ENCODE measurements at places on chromosomes 3 and 15.

- DNase-seq: no peak
Measured at GRCh38 chr3:179174316-179174715, 26.2 kb downstream of the PIK3CA start.

GRCh38 chr3:156187146-156187769 is 66.9 kb downstream of the KCNAB1 start:
- DNase-seq: no peak

- DNase-seq: no peak
Measured at GRCh38 chr3:160413613-160414248, 14.3 kb downstream of the SMC4 start.

- DNase-seq: no peak
Measured at GRCh38 chr3:104578558-104578957, 788.2 kb upstream of the ALCAM start.

GRCh38 chr3:188667926-188668325 is 503.8 kb upstream of the TPRG1 start:
- DNase-seq: no peak

DNA sequence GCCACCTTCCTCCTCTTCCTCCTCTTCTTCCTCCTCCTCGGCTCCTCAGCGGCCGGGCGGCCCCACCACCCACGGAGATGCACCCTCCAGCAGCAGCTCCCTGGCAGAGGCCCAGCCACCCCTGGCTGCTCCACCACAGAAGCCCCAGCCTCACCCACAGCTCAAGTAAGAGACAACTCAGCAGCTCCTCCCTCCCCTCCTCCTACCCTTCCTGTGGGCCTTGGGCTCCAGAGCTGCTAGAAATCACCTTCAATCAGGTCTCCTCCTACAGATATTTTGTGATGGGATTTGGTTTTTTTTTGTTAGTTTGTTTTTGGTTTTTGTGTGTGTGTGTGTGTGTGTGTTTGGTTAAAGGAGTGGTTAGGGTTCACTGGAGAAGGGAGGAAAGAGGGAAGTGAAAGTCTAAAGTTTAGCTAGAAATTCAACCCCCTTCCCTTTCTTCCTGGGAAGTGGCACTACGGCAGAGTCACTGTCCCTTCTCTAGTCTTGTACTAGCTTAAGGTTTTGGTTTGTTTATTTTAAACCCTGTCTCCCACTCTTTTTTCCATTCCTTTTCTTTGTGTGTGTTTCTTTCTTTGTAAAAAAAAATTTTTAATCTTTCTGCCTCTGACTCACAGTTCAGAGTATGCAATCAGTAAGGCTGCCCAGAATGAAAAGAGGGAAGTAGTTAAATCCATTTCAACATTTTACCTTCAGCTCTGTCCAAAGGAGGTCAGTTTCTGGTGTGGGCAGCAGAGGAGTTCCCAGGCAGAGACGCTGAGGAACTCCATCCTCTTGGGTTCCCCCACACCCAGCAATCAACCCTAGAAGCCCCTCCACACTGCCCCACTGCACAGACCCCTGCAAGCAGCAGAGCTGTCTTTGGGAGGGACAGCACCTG is 29.0 kb upstream of the TIMP4 start:
- DNase-seq: no peak

GRCh38 chr15:71713191-71713809 is 97.1 kb upstream of the NR2E3 start:
- DNase-seq: no peak

DNA sequence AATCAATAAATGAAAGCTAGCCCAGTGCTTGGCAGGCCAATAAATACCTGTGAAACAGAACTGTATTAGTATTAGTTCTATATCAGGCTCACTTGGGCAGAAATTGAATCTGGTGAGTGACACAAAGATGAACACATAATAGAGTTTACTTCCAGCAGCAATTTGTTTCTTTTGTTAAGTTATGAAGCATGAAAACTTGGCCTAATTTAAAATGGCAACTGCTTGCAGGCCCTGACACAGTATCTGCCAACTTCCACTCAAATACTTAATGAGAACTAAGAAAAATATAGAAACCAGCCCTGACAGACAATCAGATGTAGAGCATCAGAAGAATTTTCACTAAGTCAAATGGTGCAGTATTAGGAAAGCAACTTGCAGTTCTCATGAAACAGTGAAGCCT is 37.6 kb upstream of the LRIG1 start:
- DNase-seq: no peak

GRCh38 chr3:14866627-14867026 is 47.9 kb downstream of the FGD5 start:
- no peak for DNase-seq

DNA sequence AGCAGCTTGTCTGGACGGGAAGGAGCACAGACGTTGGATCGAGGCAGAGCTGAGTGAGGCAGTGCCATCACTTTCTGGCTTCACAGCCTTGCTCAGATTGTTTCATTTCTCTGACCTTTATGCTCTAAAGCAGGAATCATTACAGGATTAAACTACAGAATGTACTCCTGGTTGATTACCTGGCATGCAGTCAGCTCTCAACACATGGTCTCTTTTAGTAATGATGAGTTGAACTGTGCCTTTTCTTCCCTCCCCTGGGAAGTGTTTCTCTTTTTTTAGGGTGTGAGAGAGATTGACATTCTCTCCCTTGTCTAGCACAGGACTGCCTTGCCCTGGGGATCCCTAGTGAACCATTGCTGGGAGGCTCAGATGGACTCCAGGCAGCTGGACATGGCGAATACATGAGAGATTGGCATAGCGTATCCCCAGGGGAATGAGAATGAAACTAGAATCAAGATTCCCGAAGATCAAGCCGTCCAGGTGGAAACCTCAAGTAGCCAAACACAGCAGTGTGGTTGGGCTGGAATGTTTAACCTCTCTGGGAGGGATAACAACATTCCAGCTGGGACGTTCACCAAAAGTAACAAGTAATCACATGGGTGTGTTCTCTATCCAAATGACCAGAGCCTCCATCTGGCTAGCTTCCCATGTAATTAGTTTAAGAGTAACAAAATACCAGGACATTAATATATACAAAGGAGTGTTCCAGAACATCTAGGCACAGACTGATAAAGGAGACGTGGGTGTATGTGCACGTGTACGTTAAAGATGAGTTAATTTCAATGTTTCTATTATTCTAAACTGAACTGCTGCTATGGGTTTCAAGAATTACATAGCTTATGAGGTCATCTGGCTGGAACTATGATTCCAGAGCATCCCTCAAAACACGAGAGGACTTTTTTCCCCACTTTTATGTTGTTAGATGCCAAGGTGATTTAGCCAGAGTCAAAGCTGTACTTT is 118.6 kb upstream of the NR2E3 start:
- no peak for DNase-seq

DNA sequence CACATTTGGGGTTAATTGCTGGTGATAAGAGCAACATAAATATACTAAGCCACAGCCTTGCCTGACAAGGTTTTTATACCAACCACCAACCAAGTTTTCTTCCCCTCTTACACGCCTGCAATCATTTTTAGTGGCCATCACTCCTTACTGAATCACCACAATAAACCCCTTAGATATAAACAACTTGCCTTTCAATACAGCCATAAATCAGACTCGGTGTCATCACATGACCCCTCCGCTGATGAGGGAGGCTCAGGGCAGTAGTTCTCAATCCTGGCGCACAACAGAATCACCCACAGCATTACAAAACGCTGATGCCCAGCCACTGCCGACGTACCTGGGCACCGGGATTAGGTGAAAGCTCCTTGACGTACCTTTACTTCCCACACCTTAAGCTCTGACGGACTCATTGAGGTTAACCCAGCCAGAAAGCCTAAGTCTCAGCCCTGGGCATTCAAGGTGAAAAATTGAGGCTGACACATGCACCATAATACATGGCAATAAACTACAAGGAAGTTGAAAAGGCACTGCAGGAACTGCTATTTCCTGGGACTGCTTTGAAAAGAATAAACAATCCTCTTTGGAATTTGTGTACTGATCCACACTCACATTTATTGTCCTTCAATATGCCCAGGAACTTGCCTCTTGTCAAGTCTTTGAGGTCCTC is 17.1 kb downstream of the ADCY5 start:
- DNase-seq: no peak

DNA sequence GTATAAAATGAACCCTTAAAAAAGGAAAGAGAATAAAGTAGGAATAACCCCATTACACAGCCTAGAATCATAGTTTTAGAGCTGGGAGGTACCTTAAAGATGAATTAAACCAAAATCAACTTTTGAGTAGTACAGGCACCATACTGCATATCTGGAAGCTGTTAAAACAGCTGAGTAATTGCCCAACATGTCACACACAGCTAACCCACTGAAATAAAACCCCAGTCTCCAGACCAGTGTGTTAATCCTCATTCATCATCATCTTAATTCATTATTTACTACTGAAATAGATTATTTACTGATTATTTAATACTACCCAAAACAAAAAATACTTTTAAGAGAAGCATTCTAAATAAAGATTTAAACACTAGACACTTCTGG is 52.8 kb downstream of the GPR160 start:
- no peak for DNase-seq

DNA sequence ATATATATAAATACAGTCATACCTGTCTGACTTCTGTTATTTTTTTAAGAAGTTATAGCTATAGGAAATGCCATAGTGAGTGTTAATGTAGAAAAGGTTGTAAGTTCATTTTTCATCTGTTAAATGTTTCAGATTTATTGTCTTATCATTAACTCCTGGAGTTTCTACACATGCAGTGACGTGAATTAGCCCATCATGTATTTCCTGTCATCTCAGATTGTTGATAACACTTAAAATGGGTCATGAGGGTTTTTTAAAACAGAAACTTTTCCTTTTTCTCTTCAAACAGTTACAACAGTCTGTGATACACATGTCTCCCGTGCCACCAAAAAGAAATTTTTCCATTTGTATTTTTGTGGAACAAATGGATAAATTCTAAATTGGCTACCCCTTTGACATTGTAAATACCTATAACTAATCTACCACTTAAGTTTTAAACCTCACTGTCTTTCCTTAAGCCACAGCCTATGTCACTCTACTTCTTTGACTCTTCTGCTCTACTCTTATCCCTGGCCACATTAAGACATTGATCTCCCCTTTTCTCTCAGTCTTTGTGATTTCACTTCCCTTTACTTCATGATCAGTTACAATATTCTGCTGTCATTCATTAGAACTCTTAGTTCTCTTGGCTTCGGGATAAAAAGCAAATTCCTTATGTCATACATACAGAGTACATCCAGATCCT is 89.1 kb downstream of the NEO1 start:
- no peak for DNase-seq

GRCh38 chr3:25143356-25144025 is 284.6 kb upstream of the RARB start:
- DNase-seq: no peak

GRCh38 chr15:62809115-62809967 is 233.2 kb upstream of the TPM1 start:
- DNase-seq: no peak

- DNase-seq: no peak
Measured at GRCh38 chr15:29046977-29047376, 161.2 kb downstream of the APBA2 start.

GRCh38 chr15:88012233-88012632 is 244.3 kb downstream of the NTRK3 start:
- DNase-seq: no peak

- no peak for DNase-seq
Measured at GRCh38 chr15:86735247-86736040, 655.8 kb downstream of the AGBL1 start.

DNA sequence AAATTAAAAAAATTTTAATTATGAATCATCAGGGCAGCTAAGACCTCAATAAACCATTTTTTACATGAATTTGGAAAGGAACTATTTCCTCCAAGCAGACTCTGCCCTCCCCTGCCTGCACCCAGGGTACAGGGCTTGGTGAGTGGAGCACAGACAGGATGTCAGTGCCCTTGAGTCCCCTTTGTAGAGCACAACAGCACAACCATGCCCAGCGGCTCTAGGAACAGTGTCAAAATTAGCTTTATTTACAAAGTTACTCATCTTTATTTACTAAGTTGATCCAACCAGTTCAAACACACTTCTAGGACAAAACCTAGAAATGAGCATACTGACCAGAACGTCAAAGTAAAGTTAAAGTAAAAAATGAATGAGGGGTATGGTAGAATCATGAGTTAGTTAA is 90.6 kb upstream of the TSC22D2 start:
- DNase-seq: no peak

DNA sequence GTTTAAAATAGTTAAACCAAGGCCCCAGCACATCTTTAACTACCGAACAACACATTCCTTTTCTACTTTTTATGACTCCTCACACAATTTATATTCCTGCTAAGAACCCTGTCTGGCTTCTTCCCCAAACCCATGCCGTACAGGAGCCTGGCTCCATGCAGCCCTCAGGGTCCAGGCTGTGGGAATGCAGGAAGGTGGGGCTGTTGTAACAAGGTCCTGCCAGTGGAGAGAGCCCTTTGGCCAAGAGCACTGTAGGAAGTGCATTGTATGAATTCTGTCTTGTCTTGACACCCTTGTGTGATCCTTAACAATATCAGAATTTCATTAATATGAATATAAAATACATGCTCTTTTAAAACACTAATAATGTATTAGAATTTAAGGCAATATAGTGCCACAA is 563.8 kb downstream of the TBL1XR1 start:
- no peak for DNase-seq

DNA sequence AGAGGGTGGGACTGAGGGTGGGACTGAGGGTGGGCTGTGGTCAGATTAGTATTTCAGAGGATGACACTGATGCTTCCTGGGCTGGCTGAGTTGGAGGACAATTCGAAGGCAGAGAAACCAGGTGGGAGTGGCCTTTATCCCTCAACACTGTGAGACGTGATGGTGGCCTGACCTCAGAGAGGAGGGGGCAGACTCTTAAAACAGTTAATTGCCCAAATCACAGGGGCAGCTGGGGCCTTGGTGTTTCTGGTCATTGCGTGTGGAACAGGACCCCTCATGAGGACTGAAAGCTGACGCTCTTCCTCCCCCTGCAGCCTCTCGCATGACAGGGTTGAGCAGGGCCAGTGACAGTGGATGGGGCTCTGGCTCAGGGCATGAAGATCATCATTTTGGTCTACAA is 18.7 kb downstream of the DNASE1L3 start:
- DNase-seq: no peak

DNA sequence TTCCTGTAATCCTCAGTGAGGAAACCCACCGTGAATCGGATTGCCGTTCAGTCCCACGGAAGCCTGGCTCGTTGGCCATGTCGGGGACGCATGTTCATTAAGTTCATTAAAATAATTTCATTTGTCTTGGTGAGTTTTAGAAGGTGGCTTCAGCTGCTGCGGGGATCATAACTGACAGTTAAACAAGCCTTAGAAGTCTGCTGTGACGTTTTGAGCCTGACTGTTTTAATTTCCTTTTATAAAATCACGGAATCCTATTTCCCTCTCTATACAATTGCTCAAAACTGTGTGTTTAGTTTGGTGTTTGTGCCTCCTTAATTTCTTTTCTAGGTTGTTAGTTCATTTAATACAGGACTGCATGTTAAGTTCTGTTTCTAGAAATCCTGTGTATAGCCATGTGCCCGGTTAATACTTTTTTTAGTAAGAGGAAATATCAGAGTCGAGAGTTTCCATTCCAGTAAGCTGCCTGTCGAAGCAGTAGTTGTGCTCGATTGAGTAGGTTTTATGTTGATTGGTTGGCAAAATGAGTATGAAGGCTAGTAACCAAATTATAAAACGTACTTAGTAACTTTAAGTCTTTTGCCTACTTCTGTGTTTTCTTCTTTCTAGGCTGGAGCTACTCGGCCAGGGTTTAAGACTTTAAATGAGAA is 705 bp downstream of the NIPA2 start:
- no peak for DNase-seq

- DNase-seq: no peak
Measured at GRCh38 chr15:82933576-82933975, 18.9 kb downstream of the HOMER2 start.

All from mesenteric fat pad (tissue), 1 donor.